ENCODE measurements at places on chromosomes 1 and 21.

GRCh38 chr1:197857477-197857876 is 45.0 kb upstream of the C1orf53 start:
- no peak for DNase-seq

DNA sequence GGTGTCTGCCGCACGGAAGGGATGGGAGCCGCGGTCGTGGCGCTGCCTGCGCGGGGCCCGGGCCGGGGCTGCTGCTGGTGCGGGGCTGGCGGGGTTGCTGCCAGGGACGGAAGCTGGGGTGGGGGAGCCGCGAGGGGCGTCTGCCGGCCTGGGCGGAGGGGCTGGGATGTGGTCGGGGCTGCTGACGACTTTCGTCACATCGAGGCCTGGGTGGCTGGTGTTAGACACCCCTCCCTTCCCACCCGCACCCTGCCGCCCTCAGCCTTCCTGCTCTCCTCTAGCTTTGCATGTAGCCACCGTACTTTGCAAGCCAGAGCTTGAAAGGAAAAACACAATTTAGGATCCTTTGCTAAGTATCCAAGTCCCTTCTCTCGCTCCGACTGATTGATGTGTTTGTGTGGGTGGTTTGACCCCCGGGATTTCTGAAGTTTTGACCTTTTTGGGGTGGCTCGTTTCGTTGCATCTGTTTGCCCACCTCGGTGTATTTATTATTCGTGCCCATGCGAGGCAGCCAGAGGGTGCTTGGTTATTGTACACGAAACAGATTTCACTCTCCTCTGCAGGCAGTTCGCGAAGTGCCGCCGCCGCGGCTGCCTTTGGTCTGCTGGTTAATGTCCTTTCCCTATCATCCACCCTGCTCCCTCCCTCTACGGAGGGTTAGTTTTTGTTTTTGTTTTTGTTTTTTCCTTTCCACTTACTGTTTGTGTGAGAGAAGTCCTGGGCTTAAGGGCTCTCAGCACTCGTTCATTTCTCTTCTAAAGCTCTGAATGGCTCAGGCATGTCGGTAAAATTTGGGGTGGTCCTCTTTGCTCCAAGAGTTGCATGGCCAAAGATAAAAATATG is 868 bp downstream of the C1orf21 start:
- DNase-seq = peak; percentile 30

DNA sequence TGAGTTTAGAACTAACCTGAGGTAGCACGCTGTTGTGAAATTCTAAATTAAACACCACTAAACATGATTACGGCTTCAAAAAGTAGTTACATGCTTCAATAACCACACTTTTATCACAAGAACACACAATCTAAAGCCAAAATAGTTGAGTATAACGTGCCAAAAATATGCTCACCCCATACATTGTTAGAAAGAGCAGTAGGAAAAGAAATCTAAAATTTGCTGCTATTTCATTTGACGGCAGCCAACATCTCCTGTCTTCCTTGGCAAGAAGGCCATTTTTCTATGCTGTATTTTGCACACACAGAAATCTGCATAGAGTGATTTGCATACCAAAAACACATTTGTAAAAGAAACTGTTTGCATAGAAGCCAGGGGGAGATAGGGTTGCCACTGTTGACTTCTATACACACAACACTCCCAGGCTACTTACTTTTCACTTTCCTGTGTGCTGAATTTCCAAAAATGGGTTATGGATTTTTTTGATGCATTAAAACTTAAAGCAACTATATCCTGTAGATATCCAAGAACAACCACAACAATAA is 42.9 kb upstream of the DMRTB1 start:
- DNase-seq = peak; percentile 11

GRCh38 chr1:235908742-235909520 is 42.2 kb upstream of the LYST start:
- DNase-seq = peak; percentile 77

DNA sequence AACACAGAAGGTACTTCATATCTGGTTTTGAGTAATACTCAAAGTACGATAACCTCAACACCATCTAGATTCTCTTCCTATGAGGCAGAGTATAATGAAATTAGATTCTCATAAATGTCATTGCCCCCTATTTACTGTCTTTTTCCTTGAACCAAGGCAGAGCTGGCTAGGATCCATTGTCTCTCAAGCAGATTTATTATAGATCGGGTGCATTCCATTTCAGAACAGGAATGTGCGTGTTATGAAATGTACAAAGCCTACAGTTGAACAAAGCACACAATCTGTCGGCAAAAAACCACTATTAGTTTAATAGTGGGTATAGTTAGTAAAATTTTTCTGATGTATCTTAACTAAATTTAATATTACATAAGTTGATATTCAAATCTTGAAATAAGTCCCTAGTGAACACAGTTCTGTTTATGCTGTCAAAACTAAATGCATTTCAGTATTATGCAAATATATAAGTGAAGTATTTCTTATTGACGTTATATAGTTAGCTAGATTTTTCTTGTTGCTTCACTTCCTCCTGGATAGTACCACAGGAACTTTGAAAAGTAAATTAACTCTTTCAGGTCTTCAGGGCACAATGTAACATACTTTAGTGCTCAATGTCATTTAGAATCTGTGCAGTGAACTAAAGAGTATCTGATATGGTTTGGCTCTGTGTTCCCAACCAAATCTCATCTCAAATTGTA is 92.1 kb downstream of the DDAH1 start:
- DNase-seq = no peak

DNA sequence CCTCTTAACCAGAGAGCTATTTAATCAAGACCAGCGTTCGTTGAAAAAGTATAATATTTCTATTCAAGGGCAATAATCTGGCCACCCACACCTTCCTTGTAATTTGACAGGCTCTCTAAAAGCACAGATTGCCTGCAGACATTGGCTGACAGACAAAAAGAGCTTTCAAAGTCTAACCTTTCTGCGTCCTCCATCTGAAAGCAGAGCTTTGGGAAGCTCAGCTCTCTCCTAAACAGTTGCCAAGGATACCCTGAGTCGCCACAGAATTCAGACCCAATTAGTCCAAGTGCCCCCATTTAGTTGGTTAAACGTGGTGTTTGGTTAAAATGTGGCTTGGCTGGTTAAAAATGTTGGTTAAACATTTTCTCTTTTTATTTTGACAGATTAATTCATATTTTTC is 33.7 kb upstream of the PLA2G2C start:
- DNase-seq = no peak

Data from NCI-H446 (cell line).